ENCODE measurements at places on chromosomes 7 and 10. TPM values are rescaled to one million over a fixed set of nuclear protein-coding genes. Genes with fewer than 3 reads are reported as not detected.
A peak's percentile ranks its signal among the peaks of the same experiment; 100 is the strongest.

GRCh38 chr7:157712666-157713235 lies 375.9 kb downstream of the DNAJB6 start:
- no peak for DNase-seq

SYT15 gene
- total RNA-seq: 0.35 TPM

DNA sequence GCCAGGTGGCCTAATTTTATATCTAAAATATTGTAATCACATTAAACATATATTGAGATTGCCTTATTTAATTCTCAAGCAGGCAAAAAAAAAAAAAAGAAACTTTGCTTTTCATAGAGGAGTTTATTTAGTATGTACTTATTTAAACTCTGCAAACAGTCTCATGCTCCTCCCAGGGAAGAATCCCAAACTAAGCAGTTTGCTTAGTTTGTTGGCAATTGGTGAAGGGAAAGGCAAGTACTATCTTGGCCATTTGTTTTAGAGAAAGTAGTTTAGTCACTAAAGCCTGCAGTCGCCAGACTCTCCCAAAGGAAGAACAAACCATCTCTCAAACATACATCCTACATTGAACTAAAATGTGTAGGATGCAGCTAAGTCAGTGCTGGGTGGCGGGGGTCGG lies 226.8 kb downstream of the CDC14C start:
- DNase-seq: no peak

GRCh38 chr10:17504547-17505245 lies 50.3 kb upstream of the ST8SIA6 start:
- DNase-seq: no peak

GRCh38 chr7:119903085-119903484 lies 369.9 kb upstream of the KCND2 start:
- no peak for DNase-seq

GRCh38 chr10:56623064-56623463 lies 262.0 kb upstream of the ZWINT start:
- DNase-seq: no peak

GRCh38 chr10:34637418-34637911 lies 177.6 kb downstream of the PARD3 start:
- peak; percentile 21 for DNase-seq

GRCh38 chr10:119383174-119383856 lies 159.2 kb downstream of the RGS10 start:
- no peak for DNase-seq

- no peak for DNase-seq
Observed at GRCh38 chr7:108818742-108819141, 249.1 kb downstream of the DNAJB9 start.

- DNase-seq: no peak
Observed at GRCh38 chr7:73773700-73774517, 3.8 kb upstream of the CLDN3 start.

GRCh38 chr7:18570890-18571478 lies 75.4 kb downstream of the HDAC9 start:
- no peak for DNase-seq

DNA sequence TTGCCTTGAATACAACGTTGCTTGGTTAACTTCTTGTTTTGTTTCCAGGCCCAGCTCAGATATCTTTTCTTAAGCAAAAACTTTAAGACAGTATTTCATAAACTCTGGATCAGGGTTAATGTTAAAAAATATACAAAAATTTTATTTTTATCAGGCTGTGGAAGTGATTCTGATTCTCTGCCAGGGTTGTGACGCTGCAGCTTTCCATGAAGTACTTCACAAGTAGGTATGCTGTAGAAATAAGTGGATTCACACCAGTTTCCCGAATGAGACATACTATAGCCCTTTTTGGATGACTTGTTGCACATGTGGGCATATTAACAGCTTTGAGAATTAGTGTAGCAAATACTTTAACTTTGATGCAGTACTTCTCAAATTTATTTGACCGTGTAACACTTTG lies 70.1 kb downstream of the CDK14 start:
- no peak for DNase-seq

DNA sequence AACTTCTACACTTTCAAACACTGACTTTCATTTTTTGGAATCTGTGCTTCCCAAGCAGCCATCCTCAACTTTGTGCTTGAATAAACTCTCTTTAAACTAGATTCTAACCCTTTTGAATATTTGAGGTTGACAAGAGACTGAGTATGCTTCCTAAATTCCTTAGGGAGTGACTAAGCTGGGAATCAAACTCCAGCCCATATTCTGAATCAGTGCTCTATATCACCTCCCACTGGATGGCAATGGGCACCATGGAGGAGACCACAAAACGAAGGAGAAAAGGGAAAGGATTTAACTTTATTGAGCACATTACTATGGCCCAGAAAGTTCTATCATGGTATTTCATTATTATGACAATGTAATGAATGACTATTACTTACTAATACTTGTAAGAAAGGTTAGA lies 17.2 kb upstream of the SLC26A4 start:
- no peak for DNase-seq

DNA sequence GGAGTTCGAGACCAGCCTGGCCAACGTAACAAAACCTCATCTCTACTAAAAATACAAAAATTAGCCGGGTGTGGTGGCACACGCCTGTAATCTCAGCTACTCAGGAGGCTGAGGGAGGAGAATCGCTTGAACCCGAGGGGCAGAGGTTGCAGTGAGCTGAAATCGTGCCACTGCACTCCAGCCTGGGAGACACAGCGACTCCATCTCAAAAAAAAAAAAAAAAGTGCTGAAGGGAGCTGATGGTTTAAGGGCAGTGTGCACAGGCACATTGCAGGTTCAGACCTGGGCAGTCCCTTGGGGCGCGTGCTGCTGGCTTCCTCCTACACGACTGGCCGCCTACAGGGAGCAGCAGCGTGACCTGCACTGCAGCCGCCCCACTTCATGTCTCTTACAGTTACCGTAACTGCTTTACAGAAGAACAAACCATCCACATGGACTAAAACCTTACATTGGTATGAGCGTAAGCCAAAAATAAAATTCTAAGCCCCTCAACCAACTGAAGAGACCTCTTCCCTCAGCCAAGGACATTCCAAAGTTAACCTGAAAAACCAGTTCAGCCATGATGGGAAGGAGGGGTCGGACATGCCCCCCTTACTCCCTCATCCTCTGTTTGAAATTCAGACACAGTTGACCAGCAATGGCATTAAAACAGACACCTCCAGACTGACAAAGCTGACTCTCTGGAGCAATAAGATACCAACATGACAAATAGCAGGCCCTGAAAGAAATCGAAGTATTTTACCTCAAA lies 262.2 kb downstream of the ZMYND11 start:
- DNase-seq: no peak

DNA sequence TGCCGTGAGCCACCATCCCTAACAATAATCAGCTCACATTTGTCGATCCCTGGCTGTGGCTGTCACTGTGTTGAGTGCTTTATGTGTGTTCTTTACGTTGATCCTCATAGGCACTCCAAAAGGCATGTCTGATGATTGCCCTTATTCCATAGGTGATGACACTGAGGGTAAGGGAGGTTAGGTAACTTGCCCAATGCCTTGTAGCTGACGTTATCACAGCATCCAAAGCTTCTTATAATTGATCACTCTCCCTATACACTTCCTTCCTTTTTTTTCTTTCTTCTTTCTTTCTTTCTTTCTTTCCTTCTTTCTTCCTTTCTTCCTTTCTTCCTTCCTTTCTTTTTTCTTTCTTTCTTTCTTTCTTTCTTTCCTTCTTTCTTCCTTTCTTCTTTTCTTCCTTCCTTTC lies 41.9 kb upstream of the SMARCD3 start:
- no peak for DNase-seq

DNA sequence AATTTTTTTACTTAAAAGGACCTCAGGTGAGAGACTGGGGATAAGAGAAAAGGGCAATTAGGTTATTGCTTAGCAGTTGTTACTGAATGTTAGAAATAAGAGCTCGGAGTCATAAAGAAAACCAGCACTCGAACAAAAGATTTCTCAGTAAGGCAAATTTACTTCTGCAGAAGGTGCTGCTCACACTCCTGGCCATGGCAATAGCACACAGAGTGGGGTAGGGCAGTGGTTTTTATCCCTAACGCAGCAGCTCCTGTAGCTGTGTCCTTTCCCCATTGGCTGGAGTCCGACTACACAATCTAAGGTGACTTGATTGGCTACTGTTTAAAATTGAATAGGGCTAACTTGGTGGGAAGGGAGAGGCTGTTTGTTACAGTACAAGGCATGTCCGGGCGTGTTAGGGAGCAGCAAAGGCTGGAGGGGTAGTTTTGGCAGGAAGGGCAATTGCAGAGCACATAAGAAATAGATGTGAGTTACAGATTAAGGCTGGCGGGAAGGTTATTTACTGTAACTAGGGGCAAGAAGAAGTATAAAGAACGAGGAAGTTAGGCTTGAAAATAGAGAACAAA lies 112.1 kb downstream of the AKR1D1 start:
- DNase-seq: no peak

LAMB1 gene
- total RNA-seq: not detected

DNA sequence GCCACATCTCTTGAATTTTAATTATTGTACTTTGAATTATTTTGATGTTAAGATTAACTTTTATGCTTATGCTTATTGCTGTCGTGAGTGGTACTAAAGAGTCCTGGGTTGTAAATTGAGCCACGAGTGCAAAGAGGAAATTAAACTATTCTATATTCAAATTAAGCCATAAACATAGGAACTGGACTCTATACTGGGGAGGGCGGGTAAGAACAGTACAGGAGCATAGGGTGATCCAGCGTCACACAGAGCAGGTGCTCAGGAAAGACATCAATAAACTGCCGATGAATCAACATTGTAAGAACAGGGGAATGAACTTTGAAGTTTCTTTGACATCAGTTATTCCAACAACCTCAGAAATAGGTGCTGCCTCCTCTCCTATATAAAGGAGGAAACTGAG lies 219.6 kb downstream of the CACNB2 start:
- no peak for DNase-seq

AFAP1L2 gene
- 0.39 TPM for total RNA-seq

DNA sequence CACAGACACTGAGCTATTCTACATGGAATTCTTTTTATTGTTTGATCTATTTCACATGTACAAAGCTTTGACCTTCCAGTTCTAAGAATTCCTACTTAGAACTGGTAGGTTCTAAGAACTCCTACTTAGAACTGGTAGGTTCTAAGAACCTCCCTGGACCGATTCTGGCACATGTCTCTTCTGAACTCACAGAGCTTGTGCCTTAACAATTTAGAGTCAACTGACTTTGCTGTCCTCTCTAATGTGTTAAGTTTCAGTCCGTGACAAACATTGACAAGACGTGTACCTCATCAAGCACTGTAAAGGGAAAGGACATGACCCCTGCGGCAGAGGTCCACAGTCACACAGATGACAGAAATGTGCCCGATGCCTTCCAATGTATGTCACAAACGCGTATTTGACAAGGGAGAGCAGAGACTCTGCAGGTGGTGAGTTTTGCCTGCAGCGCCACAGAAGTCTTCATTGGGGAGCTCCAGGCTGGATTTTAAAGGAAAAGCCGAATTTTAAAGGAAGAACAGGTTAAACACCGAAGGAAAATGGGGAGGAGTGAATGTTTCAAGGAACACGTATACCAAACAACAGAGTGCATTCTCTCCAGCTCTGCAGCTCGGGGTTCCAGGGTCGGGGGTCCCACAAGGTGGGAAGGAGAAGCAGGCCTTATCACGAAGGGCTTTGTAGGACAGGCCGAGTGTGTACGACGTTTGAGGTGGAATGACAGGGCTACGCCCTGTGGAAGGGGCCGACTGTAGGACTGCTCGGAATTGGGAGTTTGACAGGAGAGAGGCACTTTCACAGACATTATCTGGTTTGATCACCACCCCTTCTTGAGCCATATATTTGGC lies 161.1 kb upstream of the KLF14 start:
- DNase-seq: no peak

GRCh38 chr10:126242397-126243260 lies 145.6 kb downstream of the ADAM12 start:
- no peak for DNase-seq

DNA sequence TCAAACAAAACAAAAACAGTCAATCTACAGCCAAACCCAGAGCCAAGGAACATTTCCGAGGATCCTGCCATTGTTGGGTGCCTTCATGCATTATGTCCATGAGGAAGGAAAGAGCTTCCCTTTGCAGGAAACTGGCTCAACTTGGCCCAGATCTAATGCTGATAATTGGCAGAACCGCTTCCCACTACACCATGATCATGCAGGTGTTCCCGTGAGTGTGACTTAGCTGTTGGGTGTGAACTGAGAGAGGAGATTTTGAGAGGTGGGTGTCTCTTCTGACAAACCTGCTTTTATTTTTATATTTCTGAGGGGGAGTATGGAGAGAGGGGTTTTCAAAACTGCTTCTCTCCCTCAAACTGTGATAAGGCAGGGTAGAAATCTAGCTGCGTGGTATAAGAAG lies 14.6 kb downstream of the SAP25 start:
- no peak for DNase-seq

HDAC9 gene
- 0.89 TPM for total RNA-seq

DNA sequence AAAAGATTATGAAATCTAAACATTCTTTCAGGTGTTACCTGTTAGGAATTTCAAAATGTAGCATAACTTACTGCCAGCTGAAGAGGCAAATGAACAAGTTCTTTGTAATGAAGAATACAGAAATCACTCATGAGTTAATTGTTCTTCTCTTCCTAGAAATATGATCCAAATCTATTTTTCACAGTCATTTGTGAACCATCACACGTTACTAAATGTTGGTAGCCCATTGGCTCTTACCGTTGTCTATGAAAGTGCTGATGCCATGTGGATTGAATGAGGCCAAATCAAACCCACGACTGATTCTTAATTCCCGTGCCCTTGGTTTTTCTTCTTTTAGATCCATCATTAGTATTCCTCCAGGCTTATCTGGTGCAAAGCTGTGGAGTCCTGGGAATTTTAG lies 15.9 kb upstream of the PON3 start:
- no peak for DNase-seq

GRCh38 chr7:131501422-131501821 lies 55.0 kb downstream of the PODXL start:
- DNase-seq: peak; percentile 34

STOX1 gene
- not detected for total RNA-seq

DNA sequence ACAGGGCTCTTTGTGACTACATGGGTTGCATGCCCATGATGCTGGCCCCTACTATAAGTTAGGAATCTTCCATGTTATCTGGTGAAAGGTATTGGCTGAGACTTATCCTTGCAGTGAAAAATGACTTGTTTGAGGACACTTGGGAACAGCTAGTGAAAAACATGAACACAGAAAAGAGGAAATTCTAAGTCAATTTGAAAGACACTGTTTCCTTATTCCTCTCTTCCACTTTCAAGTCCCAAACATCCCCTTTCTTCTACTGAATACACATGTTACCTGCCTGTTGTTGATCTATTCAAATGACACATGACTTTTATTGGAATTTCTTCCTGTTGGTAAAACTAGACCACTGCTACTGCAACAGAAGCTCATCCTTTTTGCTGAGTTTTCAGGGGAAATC lies 29.5 kb upstream of the PRKCQ start:
- no peak for DNase-seq

NME8 gene
- total RNA-seq: not detected

GIMAP4 gene
- 13.8 TPM for total RNA-seq

Data from CD8-positive, alpha-beta T cell (primary cell).